ENCODE measurements at places on chromosomes 1 and 21.
A peak's percentile ranks its signal among the peaks of the same experiment; 100 is the strongest.

GRCh38 chr1:12486401-12487005 lies 131.5 kb downstream of the DHRS3 start:
- DNase-seq: no peak

- DNase-seq: no peak
These were observed 30.1 kb downstream of the KCNAB2 start for GRCh38 chr1:6075748-6076147.

DNA sequence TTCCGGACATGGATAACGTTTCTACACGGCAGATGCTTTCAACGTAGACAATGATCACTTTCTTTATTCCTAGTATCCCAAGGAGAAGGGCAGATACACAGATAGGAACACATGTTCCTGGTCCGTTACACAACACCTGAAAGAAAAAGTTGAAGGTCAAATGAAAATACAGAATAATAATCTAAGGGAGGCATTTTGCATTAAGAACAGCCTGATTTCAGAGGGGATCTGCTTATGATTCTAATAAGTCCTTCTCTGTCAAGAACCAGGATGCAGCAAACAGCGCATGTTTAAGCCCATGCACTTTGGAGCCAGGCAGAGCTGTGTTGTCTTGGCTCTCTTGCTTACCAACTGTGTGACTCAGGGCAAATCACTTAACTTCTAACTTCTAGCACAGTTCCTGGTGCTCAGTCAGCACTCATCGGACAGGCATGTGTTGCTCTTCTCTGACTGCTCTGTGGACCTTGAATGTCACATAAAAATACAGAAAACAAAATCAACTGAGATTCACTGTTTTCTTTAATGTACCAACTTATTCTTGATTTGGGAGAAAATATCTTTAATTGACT lies 56.3 kb upstream of the CNN3 start:
- DNase-seq: no peak

- no peak for DNase-seq
These were observed 56.5 kb downstream of the AHDC1 start for GRCh38 chr1:27547220-27548116.

GRCh38 chr21:29526545-29526944 lies 227.8 kb downstream of the BACH1 start:
- DNase-seq: no peak

DNA sequence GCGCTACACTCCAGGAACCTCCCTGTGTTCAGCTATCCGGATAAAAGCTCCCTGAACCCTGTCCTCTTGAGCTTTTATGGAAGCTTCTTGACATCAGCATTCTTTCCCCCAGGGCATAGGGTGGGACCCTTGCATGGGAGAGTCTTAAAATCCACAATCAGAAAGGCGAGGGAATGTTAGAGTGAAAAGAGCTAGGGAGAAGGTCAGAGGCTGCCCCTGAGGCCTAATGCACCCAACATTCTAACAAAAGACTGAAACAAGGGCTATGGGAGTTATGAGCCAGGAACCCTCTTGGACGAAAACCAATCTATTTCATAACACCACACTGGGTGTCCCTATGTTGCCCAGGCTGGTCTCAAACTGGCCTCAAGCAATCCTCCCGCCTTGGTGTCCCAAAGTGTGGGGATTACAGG lies 36.7 kb downstream of the NEK2 start:
- no peak for DNase-seq

- DNase-seq: no peak
These were observed 14.1 kb downstream of the DDAH1 start for GRCh38 chr1:85450832-85451231.

- no peak for DNase-seq
These were observed 201.5 kb downstream of the PDE4B start for GRCh38 chr1:65994223-65994622.

- DNase-seq: no peak
These were observed 15.7 kb downstream of the IFNAR2 start for GRCh38 chr21:33245289-33245918.

DNA sequence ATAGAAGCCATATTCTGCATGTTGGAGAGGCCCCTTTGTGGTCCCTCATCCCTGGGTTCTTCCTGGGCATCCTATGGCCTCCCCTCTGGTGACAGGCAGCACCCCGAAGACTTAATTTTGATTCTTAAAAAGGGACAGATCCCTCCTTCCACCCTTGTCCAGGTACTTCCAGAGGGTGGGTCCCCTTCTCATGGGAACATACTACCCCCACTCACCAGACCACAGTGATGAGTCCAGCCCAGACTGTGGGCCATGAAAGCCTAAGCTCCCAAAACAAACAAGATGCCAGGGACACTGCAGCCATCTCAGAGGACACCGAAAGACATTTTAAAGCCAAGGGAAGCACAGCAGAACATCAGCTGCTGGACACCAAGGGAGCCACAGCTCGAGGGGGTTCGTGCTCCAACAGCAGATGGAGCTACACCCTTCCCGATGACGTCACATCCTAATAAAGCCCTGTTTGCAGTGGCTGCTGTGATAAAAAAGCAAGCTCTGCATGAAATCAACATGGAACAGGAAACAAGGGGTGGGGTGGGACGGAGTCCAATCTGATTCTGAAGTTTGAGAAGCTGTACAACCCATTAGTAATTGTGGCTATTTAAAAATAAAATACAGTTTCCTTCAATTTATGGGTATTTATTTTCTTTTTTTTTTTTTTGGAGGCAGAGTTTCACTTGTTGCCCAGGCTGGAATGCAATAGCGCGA lies 32.4 kb downstream of the GNB1 start:
- DNase-seq: no peak

GRCh38 chr1:32953495-32953894 lies 11.1 kb downstream of the RNF19B start:
- no peak for DNase-seq

GRCh38 chr1:228089519-228090380 lies 7.2 kb downstream of the ARF1 start:
- DNase-seq: no peak

GRCh38 chr1:184010788-184011187 lies 26.7 kb downstream of the COLGALT2 start:
- no peak for DNase-seq

- DNase-seq: no peak
These were observed 19.8 kb downstream of the MIER1 start for GRCh38 chr1:66944330-66945274.

- no peak for DNase-seq
These were observed 174.3 kb upstream of the DUSP10 start for GRCh38 chr1:221916176-221916575.

- DNase-seq: no peak
These were observed 465 bp upstream of the CFHR3 start for GRCh38 chr1:196774175-196774574.

- DNase-seq: no peak
These were observed 65.9 kb downstream of the TM2D1 start for GRCh38 chr1:61659061-61659460.

DNA sequence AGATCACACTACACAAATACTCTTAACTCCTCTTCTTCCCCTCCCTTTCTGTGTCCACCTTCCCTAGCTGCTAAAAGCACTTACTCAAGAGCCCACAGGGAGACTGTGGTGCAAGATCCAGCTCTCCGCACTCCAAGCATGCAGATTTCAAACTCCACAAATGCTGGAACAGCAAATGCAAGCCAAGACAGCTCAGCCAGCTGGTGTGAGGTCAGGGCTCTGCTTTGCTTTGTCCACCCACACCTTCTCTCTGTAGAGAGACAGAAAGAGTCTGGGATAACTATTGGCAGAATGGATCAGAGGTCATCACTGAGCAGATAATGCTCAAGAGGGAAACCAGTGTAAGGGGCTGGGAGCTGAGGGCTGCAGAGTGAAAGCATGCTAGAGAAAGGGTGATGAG lies 45.2 kb upstream of the DPT start:
- no peak for DNase-seq

- no peak for DNase-seq
These were observed 10.3 kb downstream of the SIM2 start for GRCh38 chr21:36709030-36709867.

GRCh38 chr1:19879227-19879626 lies 3.0 kb upstream of the OTUD3 start:
- no peak for DNase-seq

DNA sequence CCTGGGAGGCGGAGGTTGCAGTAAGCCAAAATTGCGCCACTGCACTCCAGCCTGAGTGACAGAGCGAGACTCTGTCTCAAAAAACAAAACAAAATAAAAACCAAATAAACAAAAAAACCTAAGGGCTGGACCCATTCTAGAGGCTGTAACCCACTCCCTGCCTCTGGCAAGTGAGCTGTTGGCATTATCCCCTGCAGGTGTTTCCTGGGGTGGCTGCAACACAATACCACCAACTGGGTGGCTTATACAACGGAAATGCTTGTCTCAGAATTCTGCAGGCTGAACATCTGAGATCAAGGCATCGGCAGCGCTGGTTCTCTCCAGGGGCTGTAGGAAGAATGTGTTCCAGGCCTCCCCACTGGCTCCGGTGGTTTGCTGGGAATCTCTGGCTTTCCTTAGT lies 15.2 kb downstream of the LRRC38 start:
- no peak for DNase-seq

DNA sequence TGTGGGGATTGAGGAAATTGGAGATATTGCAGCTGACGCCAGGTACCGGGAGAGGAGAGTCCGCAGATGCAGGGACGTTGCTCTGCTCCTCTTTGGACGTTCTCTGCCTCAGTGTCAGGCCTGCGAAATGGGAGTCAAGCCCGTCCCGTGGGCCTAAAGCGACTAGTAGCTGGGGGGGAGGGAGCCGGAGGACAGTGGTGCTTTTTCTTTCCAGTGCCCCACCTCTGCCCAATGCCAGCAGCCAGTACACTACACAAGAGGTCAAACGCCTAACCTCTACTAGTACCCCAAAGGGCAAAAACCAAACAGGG lies 413.6 kb upstream of the ESRRG start:
- no peak for DNase-seq

- no peak for DNase-seq
These were observed 3895.3 kb downstream of the SRGAP2C start for GRCh38 chr1:125080077-125080476.

DNA sequence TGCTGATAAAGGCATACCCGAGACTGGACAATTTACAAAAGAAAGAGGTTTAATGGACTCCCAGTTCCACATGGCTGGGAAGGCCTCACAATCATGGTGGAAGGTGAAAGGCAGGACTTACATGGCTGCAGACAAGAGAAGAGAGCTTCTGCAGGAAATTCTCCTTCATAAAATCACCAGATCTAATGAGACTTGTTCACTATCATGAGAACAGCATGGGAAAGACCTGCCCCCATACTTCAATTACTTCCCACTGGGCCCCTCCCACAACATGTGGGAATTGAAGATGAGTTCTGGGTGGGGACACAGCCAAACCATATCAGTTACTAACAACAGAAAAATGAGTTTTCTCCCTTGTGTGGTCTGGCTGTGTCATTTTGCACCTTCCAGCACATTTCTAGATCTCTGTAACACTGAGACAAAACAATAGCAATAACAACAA lies 741.4 kb downstream of the KCNT2 start:
- DNase-seq: no peak

DNA sequence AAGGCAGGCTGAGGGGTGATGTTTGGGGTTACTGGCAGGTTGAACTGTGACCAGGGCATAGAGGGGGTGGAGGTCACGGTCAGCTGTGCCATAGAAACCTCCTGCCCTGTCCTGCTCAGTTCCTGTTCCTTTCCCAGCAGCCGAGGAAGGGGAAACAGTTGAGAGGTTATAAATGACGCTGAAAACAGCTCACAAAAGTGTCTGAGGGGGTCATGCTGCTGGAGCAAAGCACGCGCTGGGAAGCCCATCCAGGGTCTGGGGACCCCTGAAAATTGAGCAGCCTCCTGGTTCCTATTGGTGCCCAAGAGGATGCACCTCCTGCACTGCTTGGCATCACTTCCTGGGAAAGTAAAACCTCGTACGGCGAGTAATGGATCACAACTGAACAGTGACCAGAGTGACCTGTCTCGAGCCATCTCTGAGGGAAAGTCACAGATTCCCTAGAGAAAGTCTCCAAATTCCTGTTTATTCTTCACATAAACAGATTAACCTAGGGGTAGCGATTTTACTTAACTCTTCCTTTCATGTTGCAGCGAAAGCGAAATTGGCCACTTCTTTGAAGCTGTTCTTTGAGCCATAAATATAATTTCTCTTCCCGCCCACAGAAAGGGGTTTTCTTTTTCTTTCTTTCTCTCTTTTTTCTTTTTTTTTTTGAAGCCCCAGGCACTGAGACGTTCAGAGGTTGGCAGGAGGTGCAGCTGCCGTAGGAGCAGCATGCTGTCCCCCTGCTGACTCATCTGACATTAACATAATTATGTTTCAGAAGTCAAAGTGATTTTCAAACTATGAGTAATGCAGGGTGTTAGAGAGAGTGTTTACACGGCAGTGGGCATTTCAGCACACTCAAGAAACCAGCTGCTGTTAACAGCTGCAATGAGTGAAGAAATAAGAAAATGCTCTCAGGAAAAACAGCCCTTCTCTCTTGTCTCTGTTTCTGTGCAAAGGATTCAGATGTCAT lies 41.8 kb upstream of the ATF3 start:
- peak; percentile 36 for DNase-seq

DNA sequence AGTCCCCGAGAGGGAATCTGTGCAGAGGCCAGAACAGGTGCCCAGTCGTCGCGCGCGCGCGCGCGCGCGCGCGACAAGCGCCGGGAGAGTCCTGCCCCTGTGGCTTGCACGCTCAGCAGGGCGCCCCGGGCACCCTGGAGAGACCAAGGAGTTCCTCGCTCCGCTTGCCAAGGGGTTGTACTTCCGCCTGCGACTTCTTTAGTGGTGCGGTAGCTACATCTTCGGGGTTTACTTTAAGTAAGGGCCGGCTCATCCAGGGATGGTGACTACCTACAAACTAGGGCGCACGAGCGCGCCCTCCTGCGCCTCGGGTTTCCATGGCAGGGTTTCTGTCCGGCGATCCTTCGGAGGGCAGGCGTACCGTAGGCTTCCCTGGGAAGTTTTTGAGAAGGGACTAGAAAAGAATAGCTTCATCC lies 1.4 kb downstream of the LHX4 start:
- no peak for DNase-seq

- DNase-seq: no peak
These were observed 220.1 kb downstream of the SDCCAG8 start for GRCh38 chr1:243475966-243476365.

DNA sequence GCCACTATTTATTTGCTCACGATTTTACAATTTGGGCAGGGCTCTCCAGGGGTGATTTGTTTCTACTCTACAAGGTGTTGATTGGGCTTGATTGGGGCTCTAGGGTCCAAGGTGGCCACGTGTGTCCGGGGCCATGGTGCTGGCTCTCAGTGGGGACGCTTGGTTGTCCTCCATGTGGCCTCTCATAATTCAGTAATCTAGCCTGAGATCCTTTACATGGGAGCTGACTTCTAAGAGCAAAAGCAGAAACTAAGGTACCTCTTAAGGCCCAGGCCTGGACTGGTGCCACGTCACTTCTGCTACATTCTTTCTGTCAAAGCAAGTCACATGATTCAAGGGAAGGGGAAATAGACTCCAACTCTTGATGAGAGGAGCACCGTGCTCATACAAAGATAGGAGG lies 8.1 kb upstream of the PSRC1 start:
- no peak for DNase-seq

- DNase-seq: no peak
These were observed 1332.4 kb upstream of the ADGRL2 start for GRCh38 chr1:80468356-80468755.

- DNase-seq: no peak
These were observed 67.5 kb downstream of the MIS18A start for GRCh38 chr21:32211306-32211705.

GRCh38 chr1:85365851-85366250 lies 89.4 kb upstream of the BCL10 start:
- no peak for DNase-seq

- no peak for DNase-seq
These were observed 12.3 kb downstream of the PHLDA3 start for GRCh38 chr1:201456499-201457309.

Measured in activated naive CD4-positive, alpha-beta T cell (primary cell).